Activated CD8-positive, alpha-beta T cell treated with anti-CD3 and anti-CD28 coated beads for 36 hours (primary cell): ENCODE measurements at places on chromosomes 2 and 18. TPM values are rescaled to one million over a fixed set of nuclear protein-coding genes. Genes with fewer than 3 reads are reported as not detected.

DNA sequence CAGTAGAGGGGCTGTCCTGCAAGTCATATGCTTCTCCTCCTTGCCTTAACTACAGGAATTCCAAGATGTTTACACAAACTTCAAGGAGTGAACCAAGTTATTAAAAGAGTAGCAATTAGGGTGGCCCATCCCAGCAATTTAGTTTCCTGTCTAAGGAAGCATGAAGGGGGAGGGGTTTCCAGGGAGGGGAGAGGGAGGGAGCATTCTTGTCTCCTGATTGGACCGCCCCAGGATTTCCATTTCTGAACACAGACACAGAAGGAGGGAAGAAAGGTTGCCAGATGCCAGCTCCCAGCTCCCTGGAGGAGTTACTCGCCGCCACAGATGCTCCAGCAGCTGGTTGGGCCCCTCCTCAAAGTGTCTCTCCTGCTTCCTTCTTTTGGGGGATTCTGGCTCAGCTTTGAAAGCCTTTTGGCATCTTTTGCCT, 107.6 kb downstream of the TRIB2 start:
- no peak for DNase-seq

Gene ANKMY1
- total RNA-seq = 18.6 TPM

Gene ITPRID2
- total RNA-seq = 42.5 TPM

Gene TMEM200C
- not detected for total RNA-seq

- DNase-seq = no peak
These were observed 451.6 kb upstream of the SALL3 start for GRCh38 chr18:78527984-78528383.

DNA sequence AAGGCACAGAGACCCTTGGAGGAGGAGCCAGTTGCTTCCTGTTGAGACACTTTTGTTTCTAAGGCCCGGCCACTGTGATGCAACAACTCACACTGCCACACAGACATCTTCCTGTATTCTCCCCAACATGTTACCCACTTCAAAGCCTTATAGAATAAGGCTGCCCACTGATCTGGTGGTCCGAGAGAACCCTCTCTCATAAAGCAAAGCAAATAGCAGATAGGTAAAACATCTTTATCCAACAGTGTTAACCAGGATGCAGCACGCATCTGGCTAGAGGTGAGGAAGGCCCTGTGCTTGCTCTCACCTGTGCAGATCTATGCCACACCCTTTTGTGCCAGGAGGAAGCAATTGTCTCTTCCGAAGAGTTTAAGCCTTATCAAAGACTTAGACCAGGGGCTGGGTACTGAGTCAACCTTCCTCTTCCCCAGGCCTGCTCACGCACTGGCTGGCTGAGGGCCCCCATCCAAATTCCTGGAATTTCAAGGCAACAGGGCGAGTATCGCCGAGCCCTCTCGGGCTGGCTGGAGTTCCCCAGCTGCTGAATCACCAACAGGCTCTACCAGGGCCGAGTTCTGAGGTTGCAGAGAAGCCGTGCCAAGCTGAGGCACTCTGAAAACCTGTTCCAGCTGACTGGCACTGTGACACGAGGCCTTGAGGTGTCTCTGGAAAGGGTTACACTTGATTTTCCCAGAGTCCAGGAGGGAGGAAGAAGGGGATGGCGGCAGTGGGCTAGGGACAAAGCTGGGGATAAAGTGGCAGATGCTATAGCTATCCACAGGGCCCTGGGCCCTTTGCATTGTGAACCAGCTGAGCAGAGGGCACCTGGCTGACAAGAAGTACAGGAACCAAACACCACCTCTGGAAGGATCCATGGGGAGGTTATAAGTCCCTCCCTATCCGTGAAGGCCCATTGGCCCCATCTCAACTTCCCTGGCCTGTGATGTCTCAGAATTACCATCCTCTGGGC, 29.3 kb downstream of the TGFA start:
- peak; percentile 63 for DNase-seq

DNA sequence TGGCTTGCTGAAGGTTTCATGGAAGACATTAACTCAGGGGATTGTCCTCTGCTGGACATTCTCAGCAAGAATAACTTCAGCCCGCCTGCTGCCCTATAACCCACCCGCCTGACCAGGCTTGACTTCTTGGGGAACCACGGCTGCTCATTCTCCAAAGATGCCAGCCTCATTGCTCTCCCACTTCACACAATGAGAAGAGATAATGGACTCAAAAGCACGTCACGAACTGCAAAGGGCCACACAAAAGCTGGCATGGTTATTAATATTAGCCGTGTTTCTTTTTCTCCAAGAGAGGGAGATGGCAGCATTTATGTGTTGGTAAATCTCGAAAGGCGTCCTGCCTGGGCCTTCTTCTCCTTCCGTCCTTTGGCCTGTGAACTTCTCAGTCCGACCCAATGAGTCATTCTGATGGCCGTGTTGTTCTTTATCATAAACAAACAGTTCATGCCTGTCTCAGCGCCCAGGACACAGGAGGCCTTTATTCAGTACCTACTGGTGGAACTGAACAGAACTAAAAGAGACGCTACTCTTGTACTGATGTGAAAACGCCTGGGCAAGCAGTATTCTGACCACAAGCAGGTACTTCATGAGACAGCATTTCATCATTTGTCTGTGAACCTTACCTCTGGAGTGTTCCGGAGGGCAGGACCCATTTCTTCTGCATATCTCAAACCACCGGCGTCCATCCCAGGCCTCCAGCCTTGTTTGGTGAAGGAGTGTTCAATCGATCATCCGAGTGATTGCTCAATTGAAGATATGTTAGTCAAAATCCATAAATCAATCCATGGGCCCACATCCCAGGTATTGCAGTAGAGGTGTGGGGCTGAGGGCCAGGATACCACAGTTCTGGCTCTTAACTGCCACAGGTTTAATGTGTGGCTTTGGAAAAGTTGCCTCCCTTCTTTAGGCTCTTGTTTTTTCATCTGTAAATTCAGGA, 25.1 kb upstream of the KLHL29 start:
- DNase-seq = no peak

- peak; percentile 45 for DNase-seq
These were observed 542 bp upstream of the CNNM3 start for GRCh38 chr2:96815326-96816126.

Gene CDH7
- not detected for total RNA-seq

- no peak for DNase-seq
These were observed 32.1 kb upstream of the INSIG2 start for GRCh38 chr2:118056165-118056534.

DNA sequence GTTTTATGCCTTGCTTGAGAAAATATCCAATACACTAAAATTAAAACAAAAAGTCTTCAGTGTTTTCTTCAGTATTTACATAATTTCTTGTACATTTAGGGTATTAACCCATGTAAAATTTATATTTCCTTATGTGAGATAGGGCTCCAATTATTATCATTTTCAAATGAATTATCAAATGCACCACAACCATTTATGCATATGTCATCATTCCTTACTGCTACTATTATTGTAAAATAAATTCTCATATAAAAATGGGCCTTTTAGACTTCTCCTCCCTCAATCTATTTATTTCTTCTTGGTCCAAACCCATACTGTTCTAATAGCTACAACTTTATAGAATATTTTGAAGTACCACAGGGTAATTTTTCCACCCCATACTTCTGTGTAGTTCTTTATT, 175.3 kb upstream of the LYPD1 start:
- no peak for DNase-seq

GRCh38 chr2:120162716-120163115, 60.5 kb downstream of the TMEM185B start:
- no peak for DNase-seq

- DNase-seq = peak; percentile 79
These were observed 21.7 kb upstream of the NRP2 start for GRCh38 chr2:205660521-205661124.

- DNase-seq = no peak
These were observed 80.7 kb upstream of the NABP1 start for GRCh38 chr2:191597186-191597751.

Gene DSG2
- 0.41 TPM for total RNA-seq

GRCh38 chr2:161625996-161626395, 1.8 kb downstream of the SLC4A10 start:
- DNase-seq = no peak

GRCh38 chr2:144943986-144944385, 424.1 kb upstream of the ZEB2 start:
- DNase-seq = no peak

DNA sequence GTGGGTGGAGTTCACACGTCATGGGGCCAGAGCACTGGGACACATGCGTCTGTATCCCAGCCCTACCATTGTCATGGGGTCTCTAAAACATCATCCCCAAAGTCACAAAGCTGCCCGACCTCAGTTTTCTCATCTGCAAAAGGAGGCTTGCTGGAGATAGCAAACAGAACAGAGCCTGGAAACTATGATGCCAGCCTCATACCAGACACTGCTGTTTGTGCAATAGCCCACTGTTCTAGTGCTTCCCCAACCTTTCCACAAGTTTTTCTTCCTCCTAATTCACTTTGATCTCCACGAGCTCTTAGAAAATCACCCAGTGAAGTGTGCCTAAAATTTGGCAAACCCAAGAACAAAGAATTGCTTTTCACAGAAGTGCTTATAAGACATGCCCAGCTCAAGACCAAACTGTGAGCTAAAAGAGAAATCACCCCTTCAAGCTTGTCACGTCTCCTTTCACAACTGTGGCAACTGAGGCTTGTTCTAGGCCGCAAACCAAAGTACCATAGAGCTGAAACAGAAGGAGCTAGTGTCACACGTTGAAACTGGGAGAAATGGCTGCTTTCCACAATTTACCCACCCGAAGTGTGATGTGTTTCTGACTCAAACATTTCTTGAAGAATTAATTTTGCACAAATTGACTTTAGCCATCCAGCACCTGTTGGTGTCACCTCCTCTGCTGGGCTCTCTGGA, 162.7 kb upstream of the ID2 start:
- DNase-seq = no peak

Gene BOLL
- total RNA-seq = not detected

DNA sequence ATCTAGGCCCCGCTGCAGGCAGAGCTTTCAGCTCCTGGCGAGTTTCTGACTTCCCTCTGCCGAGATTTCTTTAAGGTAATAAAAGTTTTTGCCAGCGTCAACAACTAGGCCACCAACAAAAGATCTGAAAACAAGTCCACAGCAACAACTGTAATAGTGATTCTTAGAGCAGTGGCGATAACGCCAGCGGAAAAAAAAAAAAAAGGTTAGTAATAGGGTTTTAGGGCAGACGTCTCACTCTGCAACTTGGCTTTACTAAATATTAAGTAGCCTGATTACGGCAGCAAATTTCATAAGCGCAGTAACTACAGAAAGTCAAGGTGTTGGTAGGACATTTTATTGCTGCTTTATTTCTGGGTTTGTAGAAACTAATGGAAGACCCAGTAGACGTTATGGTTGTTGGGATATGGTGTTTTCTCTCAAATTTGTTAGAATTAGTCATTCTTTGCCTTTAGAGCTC, 481 bp downstream of the SLC30A6 start:
- DNase-seq = no peak
